ENCODE measurements at places on chromosomes 3 and 15. TPM values are rescaled to one million over a fixed set of nuclear protein-coding genes. Genes with fewer than 3 reads are reported as not detected.
A peak's percentile ranks its signal among the peaks of the same experiment; 100 is the strongest.

DNA sequence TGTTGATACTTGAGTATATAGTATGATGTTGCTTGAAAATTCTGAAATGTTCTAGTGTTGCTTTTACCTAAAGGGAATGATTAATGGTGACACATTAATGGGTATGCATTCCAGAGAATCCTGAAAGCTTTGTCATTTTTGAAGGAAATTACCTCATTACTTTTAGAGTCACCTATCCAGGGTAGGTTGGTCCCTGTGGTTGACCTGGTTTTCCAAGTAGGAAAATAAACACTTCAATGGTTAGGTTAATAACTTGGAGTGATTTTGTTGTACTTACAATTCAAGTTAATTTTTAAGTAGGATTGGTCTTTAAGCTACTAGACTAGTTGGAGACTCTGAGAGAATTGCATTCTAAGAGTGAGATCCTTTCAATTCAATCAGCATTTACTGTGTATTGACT lies 31.0 kb downstream of the MITF start:
- no peak for DNase-seq

DNA sequence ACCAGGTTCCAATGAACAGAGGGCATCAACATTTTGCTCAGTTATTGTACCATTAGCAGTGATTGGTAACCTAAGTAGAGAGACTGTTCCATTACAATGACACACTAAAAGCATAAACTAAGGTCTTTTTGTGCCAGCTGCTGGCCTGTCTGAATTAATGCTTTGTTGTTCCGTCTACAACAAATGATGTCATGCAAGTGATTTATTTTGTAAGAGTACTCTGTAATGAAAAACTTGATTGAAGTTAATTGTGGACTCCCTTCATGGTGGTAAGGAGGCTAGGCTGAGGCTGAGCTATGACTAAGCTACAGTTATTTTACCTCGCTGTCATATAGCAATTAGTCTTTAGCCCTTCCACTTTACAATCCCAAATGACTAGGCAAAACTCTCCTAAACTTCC lies 23.2 kb downstream of the RCN2 start:
- peak; percentile 24 for DNase-seq

The SLC25A38 gene
- total RNA-seq, result 13.7 TPM

- no peak for DNase-seq
These were observed 57.4 kb upstream of the TRAK1 start for GRCh38 chr3:42033741-42034140.

The CTXN2 gene
- not detected for total RNA-seq

DNA sequence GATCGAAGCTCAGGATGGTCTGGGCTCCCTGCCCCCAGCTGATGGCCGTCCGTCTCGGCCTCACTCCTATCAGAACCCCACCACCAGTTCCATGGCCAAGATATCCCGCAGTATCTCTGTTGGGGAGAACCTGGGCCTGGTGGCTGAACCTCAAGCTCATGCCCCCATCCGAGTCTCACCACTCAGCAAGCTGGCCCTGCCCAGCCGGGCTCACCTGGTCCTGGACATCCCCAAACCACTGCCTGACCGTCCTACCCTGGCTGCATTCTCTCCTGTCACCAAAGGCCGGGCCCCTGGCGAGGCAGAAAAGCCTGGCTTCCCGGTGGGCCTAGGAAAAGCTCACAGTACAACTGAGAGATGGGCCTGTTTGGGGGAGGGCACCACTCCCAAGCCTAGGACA lies 4.4 kb upstream of the JMJD7 start:
- no peak for DNase-seq

DNA sequence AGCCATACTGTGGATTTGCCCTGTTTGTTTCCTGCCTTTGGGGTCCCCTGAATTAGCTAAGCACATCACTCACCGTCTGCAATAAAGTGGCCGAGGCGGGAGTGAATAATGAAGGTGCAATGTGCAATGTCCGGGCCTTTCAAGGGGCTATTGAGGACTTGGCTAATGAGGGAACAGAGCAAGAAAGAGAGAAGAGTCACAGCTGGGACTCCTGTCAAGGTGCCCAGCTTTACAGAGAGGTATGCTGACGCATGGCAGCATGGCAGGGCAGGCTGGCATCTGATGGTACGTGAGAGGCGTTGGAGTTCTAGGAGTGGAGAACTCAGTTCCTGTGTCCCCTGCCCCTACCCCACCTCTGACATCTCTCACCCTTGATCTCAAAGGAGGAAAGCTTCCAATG lies 13.8 kb upstream of the ATP2B2 start:
- DNase-seq, result no peak

DNA sequence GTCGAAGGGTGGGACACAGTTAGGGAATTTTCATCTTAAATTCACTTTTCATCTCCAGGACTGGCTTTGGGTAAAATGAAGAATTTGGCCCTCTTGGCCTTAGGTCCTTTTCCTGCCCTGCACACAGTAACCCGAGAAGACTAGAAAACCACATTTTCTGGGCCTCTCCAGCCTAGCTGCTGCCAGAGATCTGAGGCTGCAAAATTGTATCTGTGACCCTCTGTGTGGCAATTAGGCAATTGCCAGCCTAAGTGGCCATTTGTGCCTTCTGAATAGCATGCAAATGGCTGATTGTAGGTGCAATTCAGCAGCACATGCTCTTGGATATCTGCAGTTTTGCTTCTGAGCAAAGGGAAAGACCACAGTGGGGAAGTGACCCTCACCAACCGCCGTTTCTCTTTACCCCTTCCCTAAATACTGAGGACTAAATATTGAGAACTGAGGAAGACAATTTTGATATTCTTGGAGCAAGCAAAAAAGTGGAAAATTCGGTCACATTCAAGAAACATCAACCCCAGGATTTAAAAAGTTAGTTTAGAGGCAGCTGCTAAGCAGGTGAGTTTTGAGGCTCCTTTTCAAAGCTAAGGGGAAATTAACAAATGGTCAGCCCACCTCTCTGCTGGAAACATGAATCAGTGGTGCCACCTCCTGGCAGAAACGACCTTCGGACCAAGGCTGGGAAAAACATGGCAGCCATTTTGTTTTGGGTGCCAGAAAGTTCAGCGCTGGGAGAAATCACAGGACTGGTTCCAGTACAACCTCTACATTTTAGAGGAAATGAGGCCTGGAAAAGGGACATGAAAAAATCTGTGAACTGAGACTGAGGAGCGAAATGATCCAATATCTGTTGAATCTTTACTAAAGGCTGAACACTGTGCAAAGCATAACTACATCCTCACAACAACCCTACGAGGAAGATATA lies 56.6 kb upstream of the PRTG start:
- DNase-seq, result peak; percentile 69

The GPR149 gene
- total RNA-seq, result not detected

- no peak for DNase-seq
These were observed 23.5 kb downstream of the ZXDC start for GRCh38 chr3:126452213-126452612.

The EID1 gene
- total RNA-seq, result 128 TPM

DNA sequence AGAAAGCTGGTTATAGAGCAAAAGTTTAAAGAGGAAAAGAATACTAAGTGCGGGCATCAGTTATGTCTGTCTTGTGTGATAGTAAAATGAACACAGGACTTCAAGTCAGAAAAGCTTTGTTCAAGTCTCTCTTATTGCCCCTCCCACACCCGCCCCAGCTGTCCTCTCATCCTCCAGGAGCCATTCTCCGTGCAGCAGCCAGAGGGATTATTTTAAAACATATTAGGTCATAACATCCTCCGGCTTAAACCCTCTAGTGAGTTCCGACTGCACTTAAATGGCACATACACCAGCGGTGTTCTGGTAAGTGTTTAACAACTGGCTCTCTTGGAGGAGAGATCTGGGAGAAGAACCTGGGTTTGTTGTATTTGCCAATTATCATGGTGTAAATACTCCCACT lies 104.8 kb upstream of the TNFAIP8L3 start:
- DNase-seq, result no peak

The TYRO3 gene
- total RNA-seq, result 26.0 TPM

DNA sequence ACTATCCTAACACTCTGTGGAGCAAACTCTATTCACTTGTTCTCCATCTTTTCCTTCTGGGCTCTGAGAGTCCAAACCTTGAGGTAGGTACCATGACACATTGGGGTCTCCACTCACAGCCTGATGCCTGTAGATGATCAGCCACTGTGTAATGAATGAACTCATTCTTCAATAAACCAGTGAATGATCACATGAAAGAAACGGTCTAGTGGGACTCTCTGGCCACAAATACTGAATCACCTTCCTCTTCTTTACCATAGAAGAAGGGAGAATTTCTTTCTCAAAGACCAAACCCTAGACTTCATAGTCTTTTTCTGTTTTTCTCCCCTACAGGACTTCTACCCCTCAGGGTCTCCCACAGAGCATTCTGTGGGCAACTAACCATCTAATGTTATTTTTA lies 20.5 kb upstream of the ABHD2 start:
- DNase-seq, result no peak

DNA sequence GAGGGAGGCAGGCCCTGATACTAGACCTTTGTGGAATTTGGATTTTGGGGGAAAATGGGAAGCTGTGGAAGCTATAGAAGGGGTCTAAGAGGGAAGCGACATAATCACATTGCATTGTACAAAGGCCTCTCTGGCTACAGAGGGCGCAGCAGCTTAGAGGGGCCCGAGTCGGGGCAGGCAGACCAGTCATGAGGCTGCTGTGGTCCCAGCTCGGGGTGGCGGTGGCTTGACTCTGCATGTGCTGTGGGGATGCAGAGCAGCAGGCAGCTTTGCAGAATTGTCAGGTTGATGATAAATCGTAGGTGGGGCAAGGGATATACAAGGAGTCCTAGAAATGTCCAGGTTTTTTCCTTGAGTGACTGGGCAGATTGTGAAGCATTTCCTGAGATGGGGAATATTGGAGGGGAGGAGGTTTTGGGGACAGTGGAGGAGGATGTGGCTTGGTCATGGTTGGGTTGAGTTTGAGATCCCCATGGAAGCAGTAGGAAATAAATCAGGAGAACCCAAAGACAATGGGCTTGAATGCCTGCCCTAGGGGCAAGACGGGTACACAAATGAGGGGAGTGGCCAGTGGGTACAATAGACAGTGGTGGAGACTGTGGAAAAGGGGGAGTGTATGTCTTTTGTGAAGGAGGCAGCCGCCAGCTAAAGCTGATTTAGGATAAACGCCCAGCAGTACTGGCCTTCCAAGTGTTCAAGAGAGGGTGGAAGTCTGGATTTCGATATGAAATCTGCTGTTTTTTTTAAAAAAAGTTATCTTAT lies 94.1 kb downstream of the HMG20A start:
- no peak for DNase-seq

DNA sequence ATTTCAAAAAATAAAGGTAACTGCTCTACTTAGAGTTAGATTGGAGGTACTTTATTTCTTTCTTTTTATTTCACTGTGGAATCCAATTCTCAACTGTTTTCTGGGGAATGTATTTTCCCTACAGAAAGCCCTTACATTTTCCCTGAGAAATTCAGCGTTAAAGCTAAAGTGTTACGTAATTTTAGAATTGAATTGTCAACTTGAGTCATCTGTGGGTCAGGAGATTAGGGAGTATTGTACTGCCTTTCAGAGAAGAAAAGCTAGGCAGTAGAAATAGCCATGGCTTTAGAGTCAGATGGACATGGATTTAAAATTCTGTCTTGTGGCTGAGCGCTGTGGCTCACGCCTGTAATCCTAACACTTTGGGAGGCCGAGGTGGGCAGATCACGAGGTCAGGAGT lies 728.6 kb downstream of the ROBO1 start:
- no peak for DNase-seq

The LRRC31 gene
- not detected for total RNA-seq

The CLDN1 gene
- 173 TPM for total RNA-seq

DNA sequence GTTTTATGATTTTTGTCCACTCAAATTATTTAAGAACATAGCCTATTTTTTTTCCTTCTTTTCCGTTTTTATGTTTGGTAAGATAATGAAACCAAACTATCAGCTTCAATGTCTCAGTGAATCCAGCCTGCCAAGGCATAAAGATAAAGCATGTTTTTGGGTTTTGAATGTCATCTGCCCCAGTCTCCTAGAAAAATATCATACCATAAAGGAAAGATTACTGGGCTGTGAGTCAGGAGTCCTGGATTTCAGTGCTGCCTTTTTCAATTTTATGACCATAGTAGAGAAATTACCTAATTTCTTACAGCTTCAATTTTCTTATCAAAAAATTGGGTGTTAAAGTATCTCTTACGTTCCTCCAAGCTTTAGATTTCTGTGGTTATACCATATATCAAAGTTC lies 87.5 kb downstream of the GAP43 start:
- no peak for DNase-seq

- DNase-seq, result peak; percentile 97
These were observed 81.8 kb downstream of the WWTR1 start for GRCh38 chr3:149575961-149576564.

DNA sequence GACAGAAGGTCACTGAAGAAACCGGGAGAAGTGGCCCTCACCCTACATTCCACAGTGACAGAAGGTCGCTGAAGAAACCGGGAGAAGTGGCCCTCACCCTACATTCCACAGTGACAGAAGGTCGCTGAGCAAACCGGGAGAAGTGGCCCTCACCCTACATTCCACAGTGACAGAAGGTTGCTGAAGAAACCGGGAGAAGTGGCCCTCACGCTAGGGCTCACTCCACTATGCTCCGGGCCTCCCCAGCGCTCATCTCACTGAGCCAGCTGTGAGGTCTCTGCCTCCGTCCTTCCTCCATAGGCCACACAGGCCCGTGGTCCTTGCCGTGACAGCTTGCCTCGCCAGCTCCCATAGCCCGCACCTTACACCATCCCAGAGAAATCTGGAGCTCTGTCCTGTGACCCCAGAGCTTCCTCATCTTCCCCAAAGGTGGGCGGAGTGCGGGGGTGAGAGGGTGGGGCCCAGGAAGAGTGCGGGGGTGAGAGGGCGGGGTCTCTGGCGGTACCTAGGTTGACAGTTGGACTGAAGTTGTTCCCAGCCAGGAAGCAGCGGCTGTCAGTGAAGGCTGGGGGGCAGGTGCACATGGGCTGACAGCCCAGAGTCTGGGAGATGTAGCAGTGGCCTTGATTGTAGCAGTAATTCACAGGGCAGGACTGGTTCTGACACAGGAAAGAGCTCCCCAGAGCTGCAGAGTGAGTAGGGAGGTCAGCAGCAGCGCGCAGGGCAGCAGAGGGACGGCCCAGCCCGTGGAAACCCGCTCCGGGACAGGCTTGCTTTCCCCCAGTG lies 32.0 kb downstream of the MUC20 start:
- DNase-seq, result no peak

- DNase-seq, result no peak
These were observed 27.9 kb upstream of the FAM174B start for GRCh38 chr15:92683511-92683834.

GRCh38 chr3:15345066-15345607 lies 12.8 kb upstream of the SH3BP5 start:
- no peak for DNase-seq

The RAB43 gene
- 7.3 TPM for total RNA-seq

The HRG gene
- total RNA-seq, result not detected

DNA sequence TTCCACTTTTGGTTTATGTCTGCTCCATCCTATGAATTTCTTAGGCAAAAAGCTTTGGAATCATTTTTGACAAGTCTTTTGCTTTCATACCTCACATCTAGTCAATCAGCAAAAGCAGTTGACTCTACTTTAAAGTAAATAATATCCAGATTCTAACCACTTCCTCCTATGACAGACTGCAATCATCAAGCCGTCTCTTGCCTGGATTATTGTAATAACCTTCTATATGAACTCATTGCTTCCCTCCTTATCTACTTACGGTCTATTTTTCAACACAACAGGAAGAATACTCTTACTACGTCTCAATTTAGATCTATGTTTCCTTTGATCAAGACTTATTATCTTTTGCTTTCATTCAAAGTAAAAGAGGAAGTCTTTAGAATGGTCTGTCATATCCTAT lies 20.7 kb downstream of the CLDN1 start:
- DNase-seq, result peak; percentile 27

The SLC51A gene
- not detected for total RNA-seq

Measured in A673 (cell line).